Regular cardiac myocyte (primary cell): ENCODE measurements at places on chromosomes 2 and 18. TPM values are rescaled to one million over a fixed set of nuclear protein-coding genes. Genes with fewer than 3 reads are reported as not detected.

The LYPD6B gene
- 0.56 and 2.7 TPM in 2 replicates for total RNA-seq

The ABCG8 gene
- total RNA-seq: not detected in 2 replicates

The EPAS1 gene
- 56.9 and 200 TPM in 2 replicates for total RNA-seq

The IFIH1 gene
- 3.3 and 8.5 TPM in 2 replicates for total RNA-seq

The PDCD1 gene
- total RNA-seq: not detected in 2 replicates
